Dermis blood vessel endothelial cell (primary cell): ENCODE measurements at places on chromosomes 7 and 10. TPM values are rescaled to one million over a fixed set of nuclear protein-coding genes. Genes with fewer than 3 reads are reported as not detected.

PLXNA4 gene
- 1.5 and 14.9 TPM in 2 replicates for total RNA-seq

FAM25G gene
- total RNA-seq: not detected in 2 replicates

MYOF gene
- total RNA-seq: 190 and 467 TPM in 2 replicates

PCLO gene
- 3.7 and 5.7 TPM in 2 replicates for total RNA-seq

AGK gene
- 23.0 and 31.8 TPM in 2 replicates for total RNA-seq

STOX1 gene
- total RNA-seq: 0.33 and 0.34 TPM in 2 replicates

CWF19L1 gene
- total RNA-seq: 32.5 and 37.0 TPM in 2 replicates

GHRHR gene
- total RNA-seq: 0.09 TPM in 1 of 2 replicates, not detected in the other

EN2 gene
- not detected in 2 replicates for total RNA-seq

IFIT5 gene
- 12.4 and 20.3 TPM in 2 replicates for total RNA-seq

HOXA10 gene
- 3.7 and 4.4 TPM in 2 replicates for total RNA-seq

CNTNAP2 gene
- total RNA-seq: 0.23 TPM in 1 of 2 replicates, not detected in the other

DOCK1 gene
- 120 and 124 TPM in 2 replicates for total RNA-seq

ZCCHC24 gene
- 7.3 and 9.8 TPM in 2 replicates for total RNA-seq

NUTM2E gene
- not detected in 2 replicates for total RNA-seq

SPDYE6 gene
- total RNA-seq: not detected in 2 replicates

STEAP4 gene
- not detected in 2 replicates for total RNA-seq

CYP26C1 gene
- total RNA-seq: 1.9 and 5.4 TPM in 2 replicates

MACC1 gene
- under 0.01 and 0.17 TPM in 2 replicates for total RNA-seq

SLC39A12 gene
- under 0.01 TPM in 1 of 2 replicates, not detected in the other for total RNA-seq

TRIM73 gene
- total RNA-seq: 0.60 and 1.9 TPM in 2 replicates

CD36 gene
- total RNA-seq: 151 and 171 TPM in 2 replicates

CPEB3 gene
- 1.7 and 2.5 TPM in 2 replicates for total RNA-seq

SPDYE8 gene
- total RNA-seq: not detected in 2 replicates
